ENCODE measurements at places on chromosomes 2 and 18. TPM values are rescaled to one million over a fixed set of nuclear protein-coding genes. Genes with fewer than 3 reads are reported as not detected.

ALK gene
- total RNA-seq, result not detected

ADGRF3 gene
- total RNA-seq, result not detected

CIB4 gene
- total RNA-seq, result 0.28 TPM

CCDC178 gene
- not detected for total RNA-seq
